ENCODE measurements at places on chromosomes 4 and X.

- no peak for DNase-seq
Measured at GRCh38 chr4:142352712-142353111, 493.4 kb downstream of the INPP4B start.

- DNase-seq = no peak
Measured at GRCh38 chrX:85611926-85612325, 232.5 kb upstream of the POF1B start.

- no peak for DNase-seq
Measured at GRCh38 chrX:16212436-16212835, 45.2 kb downstream of the MAGEB17 start.

DNA sequence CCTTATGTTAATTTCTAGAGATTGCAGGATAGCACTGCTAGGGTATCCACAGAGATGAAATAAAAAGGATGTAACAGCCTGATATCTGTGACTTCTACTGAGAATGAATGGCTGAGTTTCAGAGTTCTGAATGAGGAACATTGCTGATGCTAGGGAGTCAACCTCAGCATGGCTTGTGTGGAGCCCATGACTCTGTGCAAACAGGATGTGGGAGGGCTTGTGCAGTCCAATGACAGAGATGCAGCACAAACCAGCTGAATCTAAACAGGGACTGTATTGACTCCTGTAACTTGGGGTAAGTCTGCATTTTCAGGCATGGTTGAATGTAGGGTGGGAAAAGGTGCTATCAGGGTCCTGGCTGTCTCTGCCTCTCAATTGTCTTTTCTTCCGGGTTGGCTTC, 5.3 kb upstream of the RASL11B start:
- DNase-seq = no peak

GRCh38 chrX:51922561-51922960, 29.1 kb downstream of the MAGED1 start:
- DNase-seq = no peak

- no peak for DNase-seq
Measured at GRCh38 chr4:77332696-77333270, 175.8 kb downstream of the CCNG2 start.

DNA sequence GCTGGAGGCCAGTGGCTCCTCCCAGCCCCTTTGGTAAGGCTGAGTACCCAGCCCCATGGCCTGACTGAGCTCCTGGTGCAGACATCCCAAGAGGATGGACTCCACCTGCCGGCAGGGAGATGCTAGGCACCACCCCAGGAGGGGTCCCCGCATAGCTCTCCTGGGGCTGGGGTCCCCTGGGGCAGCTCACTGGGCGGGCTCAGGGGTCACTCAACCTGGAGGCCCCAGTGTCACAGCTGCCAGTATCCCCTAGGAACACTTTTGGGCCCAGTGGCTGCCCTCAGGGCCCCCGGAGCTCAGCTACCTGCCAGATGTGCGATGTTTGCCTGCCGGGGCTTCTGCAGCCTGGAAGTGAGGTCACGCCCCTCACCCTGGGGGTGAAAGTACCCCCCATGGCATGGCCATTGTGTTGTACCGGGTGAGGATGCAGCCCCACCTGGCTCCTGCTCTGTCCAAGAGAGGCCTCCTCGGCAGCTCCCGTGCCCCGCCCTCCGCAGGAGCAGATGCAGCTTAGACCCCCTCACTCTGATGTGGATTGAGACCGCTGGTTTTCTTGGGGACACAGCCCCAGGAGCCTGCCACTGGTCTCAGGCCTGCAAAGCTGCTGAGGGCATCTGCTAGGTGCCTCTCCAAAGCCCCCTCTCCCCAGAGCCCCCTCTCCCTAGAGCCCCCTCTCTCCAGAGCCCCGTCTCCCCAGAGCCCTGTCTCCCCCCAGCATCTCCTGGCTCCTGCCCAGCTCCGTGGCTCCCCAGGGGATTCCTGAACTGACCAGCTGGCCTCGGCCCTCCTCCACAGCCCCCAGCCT, 6.7 kb upstream of the HGFAC start:
- no peak for DNase-seq

DNA sequence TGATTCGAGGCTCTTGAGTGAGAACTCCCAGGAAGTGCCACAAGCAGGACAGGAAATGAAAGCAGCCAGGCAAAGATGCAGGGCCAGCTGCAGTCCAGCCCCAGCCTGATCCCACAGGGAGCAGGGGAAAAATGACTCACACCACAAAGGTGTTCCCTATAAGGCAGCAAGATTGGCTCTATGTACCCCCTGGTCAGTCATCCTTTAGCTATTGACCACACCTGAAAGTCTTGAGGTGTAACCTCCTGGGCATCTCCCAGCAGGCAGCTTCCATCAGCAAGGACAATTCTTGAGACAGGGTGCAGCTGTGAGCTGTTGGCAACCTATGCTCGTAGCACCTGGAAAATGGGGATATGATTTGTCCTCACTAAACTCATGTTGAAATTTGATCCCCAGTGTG, 27.9 kb upstream of the EXOC1L start:
- DNase-seq = no peak

- no peak for DNase-seq
Measured at GRCh38 chr4:84985952-84986351, 19.5 kb upstream of the WDFY3 start.

DNA sequence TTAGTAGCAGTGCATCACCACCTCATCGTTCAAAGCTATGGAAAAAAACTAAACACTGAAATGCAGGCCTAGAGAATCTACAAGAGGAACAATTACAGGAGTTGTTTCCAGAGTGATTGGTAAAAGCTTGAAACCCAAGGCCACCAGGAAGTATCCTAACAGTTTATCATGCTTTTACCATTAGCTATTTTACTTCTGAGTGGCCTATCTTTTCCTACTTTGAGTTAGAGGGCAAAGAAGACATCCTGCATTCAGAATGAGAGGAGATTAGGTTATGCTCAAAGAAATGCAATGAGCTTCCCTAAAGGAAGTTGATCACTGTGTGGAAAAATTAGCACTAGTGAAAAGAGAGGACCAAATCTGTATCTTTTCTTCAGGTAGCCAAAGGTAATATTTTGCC, 69.8 kb upstream of the PRSS48 start:
- no peak for DNase-seq

- no peak for DNase-seq
Measured at GRCh38 chrX:40573763-40574162, 7.0 kb upstream of the ATP6AP2 start.
